ENCODE measurements at places on chromosomes 6 and 20.

DNA sequence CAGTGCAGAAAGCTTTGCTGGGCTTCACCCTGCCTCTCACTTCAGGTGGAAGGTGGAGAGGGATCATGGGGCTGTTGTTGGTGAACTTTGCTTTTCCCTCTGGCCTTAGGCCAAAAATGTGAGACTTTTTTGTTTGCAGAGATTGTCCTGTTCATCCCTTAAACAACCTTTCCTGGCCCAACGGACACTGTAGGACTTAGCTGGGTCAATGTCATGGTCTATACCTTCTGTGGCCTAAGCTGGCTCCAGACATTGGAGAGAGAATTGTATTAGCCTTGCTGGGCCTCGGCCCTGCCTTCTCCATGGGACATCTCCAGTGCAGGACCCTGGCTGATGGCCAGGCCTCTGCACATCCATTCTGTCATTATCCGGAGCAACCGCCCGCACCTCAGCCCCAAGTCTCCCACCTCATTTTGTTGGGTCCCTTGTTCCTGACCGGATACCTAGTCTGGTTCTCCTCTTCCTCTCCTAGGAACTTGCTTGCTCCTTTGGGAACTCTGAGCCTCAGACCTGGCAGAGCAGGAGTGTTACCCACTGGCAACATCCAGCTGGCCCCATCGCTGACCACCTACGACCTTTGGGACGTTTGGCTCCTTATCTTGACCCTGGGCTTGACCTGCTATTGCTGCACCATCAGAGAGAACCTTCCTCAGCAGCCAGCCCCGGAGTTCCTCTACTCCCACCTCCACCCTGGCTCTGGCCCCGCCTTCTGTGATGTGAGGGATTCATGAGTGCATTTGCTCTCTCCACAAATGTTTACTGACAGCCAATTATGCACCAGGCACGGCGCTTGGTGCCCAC lies 128.2 kb downstream of the BANF2 start:
- DNase-seq = no peak

DNA sequence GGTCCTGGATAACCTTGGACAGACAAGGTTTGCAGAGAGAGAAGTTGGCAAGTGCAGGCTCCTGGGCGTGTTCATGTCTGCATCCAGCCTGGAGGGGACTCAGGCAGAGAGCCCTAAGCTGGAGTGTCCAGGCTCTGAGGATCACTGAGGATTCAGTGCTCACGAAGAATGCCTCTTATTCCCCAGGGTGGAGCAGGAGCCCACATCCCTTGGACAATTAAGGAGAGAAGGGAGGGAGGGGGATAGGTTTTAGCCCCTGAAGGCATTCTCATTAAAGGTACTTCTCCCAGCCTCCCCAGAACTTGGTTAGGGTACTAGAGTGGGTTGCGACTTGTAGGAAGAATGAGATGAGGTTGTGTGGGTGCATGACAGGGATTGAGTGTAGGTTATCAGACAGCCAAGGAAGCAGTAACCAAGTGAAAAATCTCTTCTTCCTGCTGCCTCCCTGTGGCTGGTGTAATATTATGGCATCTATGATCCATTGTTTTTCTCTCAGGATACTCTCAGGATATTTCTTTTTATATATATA lies 680 bp downstream of the HLA-DPB1 start:
- no peak for DNase-seq

DNA sequence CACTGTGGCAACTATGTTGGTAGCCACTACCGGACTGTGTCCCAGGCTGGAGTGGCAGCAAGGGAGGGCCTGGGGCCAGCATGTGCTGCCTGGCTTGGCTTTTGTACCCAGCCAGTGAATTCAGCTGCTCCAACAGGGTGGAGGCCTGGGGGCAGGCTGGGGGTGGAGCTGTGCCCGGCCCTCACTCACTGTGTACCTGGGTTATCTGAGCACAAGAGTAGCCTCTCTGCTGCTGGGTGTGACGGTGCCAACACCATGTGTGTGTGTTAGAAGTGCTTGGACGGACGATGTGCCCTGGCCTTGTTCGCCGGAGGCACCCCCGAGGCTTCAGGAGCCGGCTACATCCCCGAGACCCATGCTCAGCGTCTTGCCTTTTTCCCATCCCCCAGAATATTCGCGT lies 49.2 kb downstream of the EFCAB8 start:
- DNase-seq = no peak

DNA sequence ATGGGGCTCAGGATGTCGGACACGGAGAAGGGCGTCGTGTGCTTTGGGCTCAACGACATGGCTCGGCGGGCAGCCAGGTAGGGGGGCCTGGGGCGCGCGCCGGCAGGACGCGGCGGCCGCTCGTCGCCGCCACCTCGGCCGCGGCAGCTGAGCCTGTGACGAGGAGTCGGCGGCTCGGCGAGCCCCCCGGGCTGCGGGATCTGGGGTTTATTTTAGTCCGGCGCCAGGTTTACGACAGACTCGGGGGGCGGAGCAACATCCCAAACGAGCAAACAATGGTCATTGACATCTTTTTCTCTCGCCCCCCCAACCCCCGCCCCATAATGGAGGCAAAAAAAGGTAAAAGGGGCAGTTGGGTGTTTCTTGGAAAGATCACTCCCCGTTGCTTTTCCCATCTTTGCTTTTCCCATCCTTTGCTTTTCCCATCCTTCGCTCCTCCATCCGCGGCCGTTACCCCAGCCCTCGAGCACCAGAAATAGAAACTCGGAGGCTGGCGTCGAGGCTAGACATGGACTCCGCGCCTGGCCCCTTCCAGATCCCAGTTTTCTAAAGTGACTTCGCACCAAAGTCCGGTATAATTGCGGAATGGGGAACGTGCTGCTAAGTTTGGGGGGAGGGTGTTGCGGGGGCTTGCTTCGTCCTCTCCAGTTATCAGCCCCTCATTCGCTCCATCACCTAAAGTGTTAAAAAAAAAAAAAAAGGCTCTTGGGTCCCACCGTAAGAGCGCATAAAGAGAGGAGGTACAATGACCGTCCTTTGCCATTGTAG lies at the start of gene NKX2-4:
Gene NKX2-4, minus strand, starts transcription at position 186 of the 768 bp plus-strand sequence. Its CDS starts 127 bp downstream, at position 59.
- no peak for DNase-seq

GRCh38 chr6:147173140-147173539 lies 31.1 kb upstream of the STXBP5 start:
- no peak for DNase-seq

DNA sequence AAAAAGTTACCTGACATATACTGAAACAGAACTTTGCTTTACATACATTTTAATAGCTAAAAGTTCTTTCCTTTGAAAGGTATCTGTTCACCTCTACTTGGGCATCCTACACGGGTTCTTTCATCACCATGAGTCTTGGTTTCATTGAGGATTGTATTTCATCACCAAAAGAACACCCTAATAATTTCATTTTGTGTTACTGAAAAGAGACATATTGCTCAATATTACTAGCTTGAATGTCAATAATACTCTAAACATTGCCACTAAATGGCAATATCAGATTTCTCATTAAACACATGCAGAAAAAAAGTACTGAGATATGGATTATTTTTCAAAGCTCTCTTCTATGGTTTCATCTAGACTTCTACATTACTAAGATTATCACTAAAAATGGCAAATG lies 30.8 kb downstream of the MAN1A1 start:
- no peak for DNase-seq
